Activated CD4-positive, alpha-beta T cell treated with anti-CD3 and anti-CD28 coated beads, Interleukin-2, Interleukin-6, amounts not matched to agents 100 ng/mL and 50 ng/mL, durations not matched to agents 16 hours and 8 hours (primary cell): ENCODE measurements at places on chromosomes 7 and 10.
A peak's percentile ranks its signal among the peaks of the same experiment; 100 is the strongest.

- no peak for DNase-seq
Observed at GRCh38 chr10:119025336-119025735, 4.2 kb upstream of the NANOS1 start.

DNA sequence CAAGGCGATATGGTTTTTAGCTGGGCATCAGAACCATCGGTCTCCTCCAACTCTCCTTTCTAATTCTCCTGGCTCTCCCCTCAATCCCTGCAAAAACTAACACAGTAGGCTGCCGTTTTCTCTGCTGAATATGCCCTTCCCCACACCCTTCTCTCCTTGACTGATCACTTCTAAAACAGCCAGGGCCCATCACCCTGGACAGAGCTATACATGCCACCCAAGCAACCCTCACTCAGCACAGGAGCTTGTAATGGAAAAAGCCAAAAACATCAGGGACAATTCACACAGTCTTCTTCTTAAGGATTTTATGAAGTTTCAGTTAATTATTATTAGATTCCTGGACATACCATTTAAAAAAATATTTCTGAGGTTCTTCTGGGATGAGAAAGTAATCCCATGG is 61.5 kb downstream of the PIK3AP1 start:
- DNase-seq: no peak

GRCh38 chr7:151367284-151367683 is 25.7 kb downstream of the NUB1 start:
- no peak for DNase-seq

GRCh38 chr7:73520673-73521635 is 1.1 kb downstream of the BAZ1B start:
- DNase-seq: peak; percentile 13

- DNase-seq: no peak
Observed at GRCh38 chr10:92238586-92239098, 52.2 kb downstream of the CPEB3 start.

GRCh38 chr10:10830293-10830986 is 187.2 kb upstream of the CELF2 start:
- DNase-seq: no peak

DNA sequence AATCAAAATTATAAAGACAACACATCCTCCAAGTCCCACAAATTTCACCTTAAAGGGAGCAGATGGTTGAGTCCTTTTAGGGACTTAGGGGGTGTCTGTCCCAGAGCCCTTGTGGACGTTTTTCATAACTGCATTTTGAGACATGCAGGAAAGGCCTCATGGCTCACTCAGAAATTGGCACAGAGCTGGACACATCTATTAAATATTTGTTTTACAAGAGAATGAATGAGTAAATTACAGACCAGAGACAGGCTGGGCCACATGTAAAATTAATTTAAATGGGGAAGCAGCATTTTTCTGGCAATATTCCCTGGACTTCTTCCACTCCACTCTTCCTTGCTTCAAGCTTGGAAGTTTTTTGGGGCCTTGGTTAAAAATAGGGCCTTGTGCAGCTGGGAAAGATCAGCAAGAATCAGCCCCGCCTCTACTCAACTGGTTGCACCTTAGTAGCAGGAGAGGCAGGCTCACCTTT is 20.0 kb downstream of the LAMB1 start:
- no peak for DNase-seq

DNA sequence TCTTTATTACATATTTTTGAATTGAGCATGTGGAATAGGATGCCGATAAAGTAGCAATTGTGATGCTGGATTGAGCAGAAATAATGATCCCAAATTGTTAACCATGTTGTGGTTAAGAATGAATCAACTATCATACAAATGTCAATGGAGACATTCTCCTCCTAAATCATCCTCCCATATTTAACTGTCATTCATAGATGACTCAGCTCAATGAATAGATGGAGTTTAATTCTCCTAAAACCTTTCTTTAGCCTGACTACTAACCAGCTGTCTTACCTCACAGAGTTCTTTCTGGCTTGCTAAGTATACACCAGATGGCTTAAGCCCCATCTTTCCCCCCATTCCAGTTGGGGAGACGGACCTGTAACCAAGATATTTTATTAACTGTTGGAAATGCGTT is 23.4 kb upstream of the NPS start:
- no peak for DNase-seq

- no peak for DNase-seq
Observed at GRCh38 chr10:15035385-15036301, 8.1 kb upstream of the OLAH start.

DNA sequence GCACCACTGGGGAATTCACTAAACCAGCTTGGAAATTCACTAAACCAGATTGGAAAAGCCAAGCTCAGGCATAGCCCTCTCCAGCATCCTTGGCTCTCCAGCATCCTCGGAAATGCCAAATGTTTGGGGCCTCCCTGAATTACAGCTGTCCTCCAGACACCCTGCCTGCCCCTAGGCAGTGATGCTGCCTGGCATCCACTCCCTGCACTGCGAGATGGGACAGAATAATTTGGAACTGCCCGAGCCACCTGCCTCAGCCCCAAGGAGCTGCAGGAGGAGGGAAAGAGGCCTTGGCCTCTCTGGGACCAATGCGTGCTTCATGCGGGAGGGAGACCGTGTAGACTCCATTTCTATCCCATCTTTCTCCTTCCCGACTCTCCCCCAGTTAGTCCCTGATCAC is 64.3 kb downstream of the INSIG1 start:
- DNase-seq: no peak

- no peak for DNase-seq
Observed at GRCh38 chr7:101784292-101785127, 32.9 kb upstream of the CUX1 start.

- no peak for DNase-seq
Observed at GRCh38 chr10:124671486-124672075, 72.6 kb downstream of the FAM53B start.

DNA sequence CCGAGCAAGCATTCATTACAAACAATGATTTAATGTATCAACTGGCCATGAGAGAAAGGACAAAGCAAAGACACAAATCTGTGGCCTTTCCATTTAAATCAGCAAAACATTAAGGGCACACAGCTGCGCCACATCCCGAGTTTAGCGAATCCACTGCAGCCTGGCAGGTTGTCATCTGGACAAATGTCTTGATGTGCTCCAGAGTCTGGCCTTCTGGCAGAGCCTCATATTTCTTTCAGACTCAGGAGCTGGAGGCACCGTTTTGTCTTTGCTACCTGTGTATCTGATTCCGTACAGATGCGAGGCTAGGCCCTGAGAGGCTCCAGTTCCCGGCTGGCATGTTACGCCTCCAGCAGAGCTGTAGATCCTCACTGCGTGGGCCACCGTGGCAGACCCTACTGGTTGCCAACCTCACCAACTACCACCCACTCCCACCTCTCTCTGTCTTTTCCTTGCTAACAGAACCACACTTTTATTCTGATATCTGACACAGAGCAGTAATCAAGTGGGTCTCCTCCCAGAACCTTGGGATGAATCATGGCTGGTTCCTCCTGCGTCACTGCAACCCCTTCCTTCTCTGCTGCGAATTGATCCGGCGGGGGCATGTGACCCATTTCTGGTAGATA is 40.9 kb upstream of the EFCAB10 start:
- DNase-seq: no peak

GRCh38 chr10:33325929-33326328 is 8.5 kb downstream of the NRP1 start:
- DNase-seq: no peak

DNA sequence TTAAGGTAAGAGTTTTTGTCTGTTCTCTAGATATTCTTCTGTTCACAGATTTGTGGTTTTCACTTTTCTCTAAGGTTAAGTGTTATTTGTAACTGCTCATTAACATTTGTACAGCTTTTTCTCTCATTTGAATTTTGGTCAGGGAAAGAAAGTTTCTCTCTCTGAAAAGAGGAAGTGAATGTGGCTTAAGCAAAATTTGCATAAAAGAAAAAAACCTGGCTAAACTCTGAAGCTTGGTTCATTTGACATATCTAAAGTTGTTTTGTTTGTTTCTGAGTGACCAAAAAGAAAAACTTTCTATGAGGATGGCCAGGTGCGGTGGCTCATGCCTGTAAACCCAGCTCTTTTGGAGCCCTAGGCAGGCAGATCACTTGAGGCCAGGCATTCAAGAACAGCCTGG is 22.0 kb upstream of the SLC26A4 start:
- DNase-seq: no peak

DNA sequence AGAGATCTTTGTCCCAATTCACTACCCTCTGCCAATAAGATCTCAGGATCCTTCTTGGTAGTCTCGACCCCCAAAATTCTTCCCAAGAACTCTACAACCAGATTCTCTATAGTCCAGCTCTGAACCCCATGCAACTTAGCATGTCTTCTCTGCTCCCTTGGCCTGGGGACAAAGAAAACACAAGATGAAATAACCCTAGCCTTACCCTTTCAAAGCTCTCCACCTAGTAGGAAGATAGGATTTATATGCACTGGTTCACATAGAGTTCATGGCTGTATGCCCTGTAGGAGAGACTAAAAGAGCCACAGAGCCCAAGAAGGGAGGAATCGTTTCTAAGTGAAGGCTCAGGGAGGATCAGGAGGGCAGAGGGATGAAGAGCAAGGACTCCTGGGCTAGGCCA is 96.1 kb downstream of the PPP1R3C start:
- DNase-seq: no peak

GRCh38 chr7:24574386-24574785 is 1.1 kb downstream of the PALS2 start:
- no peak for DNase-seq

- no peak for DNase-seq
Observed at GRCh38 chr10:100873827-100874326, 38.9 kb upstream of the SLF2 start.

DNA sequence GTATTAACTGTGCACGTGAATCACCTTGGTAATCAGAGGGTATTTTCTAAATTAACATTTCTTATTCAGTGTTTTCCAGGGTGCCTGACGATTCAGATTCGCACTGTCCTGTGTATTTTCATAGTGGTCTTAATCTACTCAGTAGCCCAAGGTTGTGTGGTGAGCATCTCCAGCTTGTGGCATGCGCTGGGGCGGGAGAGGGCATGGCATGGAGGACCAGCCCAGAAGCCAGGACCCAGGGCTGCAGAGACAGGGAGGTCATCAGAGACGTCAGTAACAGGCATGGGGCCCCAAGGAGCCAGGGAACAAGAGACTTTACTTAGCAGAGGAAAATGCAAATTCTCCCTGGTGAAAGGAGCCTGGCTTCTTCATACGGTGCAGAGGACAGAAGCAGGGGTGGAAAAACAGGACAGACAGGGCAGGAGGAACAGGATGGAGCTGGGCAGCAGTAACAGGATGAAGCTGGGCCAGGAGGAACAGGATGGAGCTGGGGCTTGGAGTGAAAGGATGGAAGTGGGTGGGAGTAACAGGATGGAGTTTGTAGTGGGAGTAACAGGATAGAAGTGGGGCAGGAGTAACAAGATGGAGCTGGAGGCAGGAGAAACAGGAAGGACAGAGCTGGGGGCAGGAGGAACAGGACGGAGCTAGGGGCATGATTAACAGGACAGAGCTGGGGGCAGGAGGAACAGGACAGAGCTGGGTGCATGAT is 110.9 kb downstream of the ADCY1 start:
- no peak for DNase-seq

DNA sequence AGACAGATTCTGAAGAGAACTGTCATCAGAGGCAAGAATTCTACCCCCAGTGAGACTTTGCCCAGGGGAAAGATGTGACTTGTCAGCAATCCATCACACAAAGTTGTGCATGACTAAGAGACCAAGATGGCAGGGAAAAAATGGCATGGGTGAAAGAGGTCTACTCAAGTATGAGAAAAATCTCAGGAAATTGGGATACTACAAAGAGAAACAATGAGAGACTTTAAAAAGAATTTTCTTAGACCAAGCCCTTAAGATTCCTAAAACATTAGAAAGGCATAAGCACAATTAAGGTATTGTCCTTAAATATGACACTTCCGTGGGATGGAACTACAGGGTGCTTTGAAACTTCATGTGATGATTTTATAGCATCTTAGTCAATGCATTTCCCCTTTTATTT is 45.6 kb upstream of the PDE1C start:
- no peak for DNase-seq

DNA sequence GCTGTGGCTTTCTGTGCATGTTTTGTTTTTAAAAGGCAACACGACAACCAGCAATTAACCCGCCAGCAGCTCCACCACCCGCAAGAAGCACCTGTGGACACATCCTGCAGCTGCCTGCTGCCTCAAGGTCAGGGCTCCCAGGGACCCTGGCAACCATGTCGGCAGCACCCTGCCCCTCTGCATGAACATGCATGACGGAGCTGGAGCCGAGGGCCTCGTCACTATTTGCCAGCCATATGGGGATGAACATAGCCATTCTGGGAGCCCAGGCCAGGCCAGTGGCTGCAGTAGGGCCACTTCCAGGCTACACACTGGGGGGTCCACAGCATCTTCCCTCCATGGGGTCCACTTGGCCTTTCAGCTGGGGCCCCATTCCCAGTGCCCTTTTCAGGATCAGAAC is 52.9 kb downstream of the CAMK2B start:
- no peak for DNase-seq

GRCh38 chr10:131706952-131707351 is 193.9 kb upstream of the PPP2R2D start:
- DNase-seq: no peak

- DNase-seq: no peak
Observed at GRCh38 chr7:129975309-129975708, 22.5 kb upstream of the UBE2H start.

DNA sequence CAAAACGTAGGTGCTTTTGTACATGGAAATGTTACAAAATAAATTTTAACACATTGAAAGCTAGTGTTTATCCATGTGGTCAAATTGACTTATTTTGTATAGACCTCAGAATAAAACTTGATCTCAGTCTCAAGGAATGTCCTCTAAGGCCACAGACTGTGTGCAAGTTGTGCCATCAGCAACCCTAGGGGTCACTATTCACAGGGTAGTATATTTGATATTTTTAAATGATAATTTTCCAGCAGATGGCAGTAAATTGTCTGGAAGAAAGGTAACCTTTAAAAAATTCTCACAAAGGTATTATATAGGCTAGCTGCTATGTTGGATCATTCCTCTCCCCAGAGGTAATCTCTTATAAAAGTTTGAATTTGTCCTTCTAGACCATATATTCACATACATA is 12.9 kb upstream of the SNX10 start:
- DNase-seq: peak; percentile 27

GRCh38 chr7:65269150-65269856 is 104.4 kb upstream of the ZNF92 start:
- peak; percentile 77 for DNase-seq

- DNase-seq: no peak
Observed at GRCh38 chr10:804787-805619, 115.5 kb upstream of the DIP2C start.

GRCh38 chr10:107894516-107894915 is 730.0 kb upstream of the SORCS1 start:
- no peak for DNase-seq
